ENCODE measurements at places on chromosomes 2 and 18.

- no peak for DNase-seq
These were observed 21.9 kb downstream of the EVA1A start for GRCh38 chr2:75538521-75539490.

- DNase-seq, result no peak
These were observed 242.8 kb upstream of the DOK6 start for GRCh38 chr18:69157906-69158305.

DNA sequence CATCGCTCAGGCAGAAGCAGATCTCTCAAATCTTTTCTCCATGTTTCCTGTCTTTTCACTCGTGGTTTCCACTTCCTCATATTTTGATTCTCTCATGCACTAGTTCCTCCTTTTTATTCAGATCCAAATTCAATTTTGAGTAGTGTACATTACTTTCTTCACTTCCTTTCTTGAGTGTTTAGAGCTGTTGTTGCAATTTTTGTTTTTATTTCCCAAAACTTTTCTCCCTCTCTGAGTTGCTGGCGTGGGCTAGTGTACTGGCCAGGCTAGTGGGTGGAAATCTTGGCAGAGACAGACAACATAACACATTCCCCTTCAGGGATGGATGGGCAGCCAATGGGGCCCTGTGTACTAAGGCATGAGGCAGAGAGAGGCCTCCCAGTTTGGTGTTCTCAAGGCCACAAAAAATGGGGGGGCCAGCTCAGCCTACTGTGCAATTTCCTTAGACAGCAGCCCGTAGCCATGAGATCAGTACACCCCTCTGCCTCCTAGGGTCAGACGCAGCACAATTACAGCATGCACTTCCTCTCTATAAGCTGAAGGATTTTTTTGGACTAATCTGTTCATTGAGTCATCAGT lies 145.1 kb upstream of the PID1 start:
- peak; percentile 87 for DNase-seq

- DNase-seq, result no peak
These were observed 34.7 kb downstream of the ONECUT2 start for GRCh38 chr18:57469884-57470283.

DNA sequence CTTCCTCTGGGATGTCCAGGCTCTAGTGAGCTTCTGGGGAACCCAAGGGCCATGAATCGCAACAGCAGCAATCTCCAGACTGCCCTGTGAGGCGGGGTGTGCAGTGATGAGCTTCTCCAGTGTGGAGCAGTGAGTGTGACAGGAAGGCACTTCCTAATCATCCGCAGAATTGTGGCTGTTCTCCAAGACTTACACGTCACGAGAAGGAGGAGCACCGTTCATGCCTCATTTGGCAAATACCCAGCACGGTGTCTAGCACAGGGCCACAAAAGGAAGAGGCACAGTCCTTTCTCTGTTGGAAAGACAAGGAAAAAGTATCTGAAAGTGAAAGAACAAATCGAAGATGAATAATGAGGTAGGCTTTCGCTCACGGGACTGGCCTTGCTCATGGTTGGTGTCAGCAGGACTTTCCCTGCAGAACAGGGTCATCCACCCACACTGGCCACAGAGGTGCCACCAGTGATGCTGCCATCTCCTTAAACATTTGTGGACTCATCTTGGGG lies 125.1 kb upstream of the HAAO start:
- DNase-seq, result no peak

DNA sequence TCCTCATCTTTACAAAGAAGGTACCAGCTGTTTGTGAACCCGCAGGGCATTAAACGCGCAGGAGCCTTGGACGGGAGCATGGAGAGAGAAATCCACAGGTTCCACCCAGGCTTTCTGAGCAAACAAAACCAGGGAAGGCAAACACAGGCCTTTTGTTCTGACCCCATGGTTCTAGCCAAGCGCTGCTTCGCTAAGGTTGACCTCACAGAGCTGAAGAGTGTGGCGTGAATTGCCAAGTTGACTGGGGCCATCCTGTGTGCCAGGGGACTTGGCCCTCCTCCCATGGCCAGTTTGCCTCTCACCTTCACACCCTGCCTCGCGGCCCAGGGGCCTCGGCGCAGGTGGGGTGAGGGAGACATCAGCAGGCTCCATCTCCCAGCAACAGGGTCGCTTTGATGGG lies 74.1 kb downstream of the VAPA start:
- no peak for DNase-seq
